ENCODE measurements at places on chromosomes 11 and 22.

GRCh38 chr22:25354456-25354855, 135.0 kb downstream of the CRYBB2 start:
- no peak for DNase-seq

DNA sequence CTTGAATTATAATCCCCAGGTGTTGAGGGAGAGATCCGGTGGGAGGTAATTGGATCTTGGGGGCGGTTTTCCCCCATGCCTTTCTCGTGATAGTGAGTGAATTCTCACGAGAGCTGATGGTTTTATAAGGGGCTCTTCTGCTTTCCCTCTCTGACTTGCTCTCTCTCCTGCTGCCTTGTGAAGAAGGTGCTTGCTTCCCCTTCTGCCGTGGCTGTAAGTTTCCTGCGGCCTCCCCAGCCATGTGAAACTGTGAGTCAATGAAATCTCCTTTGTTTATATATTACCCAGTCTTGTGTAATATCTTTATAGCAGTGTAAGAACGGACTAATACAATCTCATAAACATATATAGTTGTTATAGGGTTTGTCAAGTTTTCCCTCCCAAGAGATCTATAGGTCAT, 32.8 kb downstream of the KCNE3 start:
- no peak for DNase-seq

GRCh38 chr11:64801561-64802369, 1.2 kb downstream of the MAP4K2 start:
- DNase-seq = no peak

DNA sequence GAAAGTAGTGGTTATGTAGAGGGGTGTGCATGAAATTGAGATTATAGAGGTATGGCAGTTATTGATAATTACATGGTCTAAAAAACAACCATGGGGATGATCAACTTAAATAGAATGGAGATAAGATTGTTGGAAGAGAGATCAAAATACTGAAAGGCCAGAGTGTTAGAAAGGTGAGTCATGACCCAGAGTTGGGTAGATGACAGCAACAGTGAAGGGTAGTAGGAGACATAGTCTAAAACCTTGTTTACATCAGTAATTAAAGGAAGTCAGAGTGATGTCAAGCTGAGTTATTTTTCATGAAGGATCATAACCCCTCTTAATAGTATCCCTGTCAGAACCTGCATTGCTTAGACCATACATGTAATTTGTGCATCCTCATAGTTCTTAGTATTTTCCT, 110.9 kb downstream of the ELP4 start:
- DNase-seq = no peak

DNA sequence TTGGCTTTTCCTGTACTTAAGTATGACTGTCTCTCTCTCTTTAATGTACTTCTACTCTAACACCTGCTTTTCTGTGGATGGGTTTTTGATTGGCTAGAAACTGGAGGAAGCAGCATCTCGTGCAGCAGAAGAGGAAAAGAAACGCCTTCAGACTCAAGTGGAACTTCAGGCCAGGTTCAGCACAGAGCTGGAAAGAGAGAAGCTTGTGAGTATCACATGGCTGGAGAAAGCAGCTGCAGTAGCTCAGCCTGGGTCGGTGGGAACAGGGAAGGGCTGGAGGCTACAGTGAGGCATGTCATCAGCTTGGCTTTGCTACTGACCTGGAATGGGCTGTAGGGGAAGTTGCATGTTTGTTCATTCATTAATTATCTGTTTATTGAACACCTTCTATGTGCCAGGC, 74.2 kb downstream of the SWAP70 start:
- DNase-seq = no peak

DNA sequence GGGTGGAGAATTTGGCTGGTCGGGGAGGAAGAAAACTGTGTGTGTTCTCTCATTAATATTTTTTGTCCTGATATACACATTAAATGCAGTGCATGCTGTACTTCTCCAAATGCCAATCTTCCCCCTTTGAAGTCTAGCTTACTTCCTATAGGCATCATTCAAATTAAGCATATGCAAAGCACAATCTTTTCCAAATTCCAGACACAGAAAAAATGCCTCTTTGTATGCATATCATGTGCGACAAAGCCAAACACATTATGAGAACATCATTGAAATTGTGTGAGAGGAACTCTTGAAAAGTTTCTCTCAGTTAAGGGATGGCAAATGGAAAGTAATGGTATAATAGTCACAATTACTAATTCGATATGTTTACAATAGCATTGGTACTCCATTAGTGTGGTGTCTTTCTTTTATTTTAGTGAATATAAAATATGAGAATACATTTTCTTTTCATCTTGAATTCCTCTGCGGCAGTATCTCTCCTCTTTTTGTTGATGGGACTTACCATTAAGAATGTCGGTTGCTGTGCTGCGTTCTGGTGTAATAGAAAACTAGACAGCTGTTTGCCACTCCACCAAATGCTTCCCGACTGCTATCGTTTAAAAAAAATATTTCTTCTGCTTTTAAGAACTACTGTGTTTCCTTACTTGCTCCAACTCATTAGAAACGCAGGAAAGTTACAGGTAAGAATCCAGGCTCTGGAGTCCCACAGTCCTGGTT, 19.3 kb upstream of the NRIP3 start:
- DNase-seq = no peak

GRCh38 chr11:102683277-102683676, 22.3 kb downstream of the MMP27 start:
- no peak for DNase-seq

- no peak for DNase-seq
Observed at GRCh38 chr11:131687291-131688047, 317.1 kb downstream of the NTM start.

DNA sequence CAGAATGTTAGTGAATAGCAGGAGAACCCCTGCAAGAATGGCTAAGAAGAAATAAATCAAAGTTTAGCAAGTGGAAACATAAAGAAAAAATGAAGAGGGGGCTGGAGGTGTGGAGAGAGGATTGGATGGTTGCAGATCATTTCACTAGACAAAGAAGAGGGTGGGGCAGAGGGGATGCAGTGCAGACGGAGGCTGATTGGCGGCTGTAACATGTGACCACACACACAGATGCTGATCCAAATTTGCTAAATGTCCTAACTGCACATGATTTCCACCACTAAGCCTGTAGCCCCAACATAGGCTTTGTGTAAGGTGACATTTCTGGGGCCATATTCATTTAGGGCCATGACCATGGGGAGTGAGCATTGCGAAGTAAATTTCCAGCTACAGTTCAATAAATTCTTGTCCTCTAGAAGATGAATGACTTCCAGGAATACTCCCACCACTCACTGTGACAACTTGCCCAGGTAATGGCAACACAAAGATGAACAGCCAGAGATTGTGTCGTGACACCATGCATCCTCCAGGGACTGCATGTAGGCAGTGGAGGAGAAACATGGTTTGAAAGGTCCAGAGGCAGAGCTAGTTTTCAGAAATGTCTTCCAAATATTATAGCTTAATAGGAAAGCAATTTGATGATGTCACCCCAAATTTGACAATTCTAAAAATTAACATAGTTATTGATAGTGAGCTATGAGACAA, 6.8 kb downstream of the KRTAP5-11 start:
- DNase-seq = no peak

- no peak for DNase-seq
Observed at GRCh38 chr11:114847306-114847975, 169.1 kb downstream of the NXPE2 start.

GRCh38 chr11:124899383-124900145, 1.9 kb upstream of the ROBO4 start:
- DNase-seq = no peak

GRCh38 chr11:1542267-1542666, 29.8 kb downstream of the DUSP8 start:
- DNase-seq = no peak

DNA sequence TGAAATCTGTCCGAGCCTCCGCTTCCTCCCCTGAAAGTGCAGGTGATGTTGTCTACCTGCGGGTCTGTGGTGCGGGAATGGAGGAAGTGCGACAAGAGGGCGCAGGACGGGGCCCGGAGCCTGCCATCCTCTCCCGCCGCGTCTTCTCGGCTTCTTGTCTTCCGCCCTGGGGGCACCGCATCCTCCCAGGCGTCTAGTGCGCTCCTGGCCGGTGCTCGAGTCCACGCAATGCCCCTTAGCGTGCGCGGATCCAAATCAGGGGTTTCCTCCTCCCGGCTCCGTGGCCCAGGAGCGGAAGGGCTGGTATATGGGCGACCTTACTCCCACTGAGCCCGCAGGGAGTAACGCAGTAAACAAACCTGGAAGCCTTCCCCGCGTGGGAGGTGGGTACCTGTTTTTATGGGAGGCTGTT, 405 bp downstream of the SFI1 start:
- peak; percentile 38 for DNase-seq

DNA sequence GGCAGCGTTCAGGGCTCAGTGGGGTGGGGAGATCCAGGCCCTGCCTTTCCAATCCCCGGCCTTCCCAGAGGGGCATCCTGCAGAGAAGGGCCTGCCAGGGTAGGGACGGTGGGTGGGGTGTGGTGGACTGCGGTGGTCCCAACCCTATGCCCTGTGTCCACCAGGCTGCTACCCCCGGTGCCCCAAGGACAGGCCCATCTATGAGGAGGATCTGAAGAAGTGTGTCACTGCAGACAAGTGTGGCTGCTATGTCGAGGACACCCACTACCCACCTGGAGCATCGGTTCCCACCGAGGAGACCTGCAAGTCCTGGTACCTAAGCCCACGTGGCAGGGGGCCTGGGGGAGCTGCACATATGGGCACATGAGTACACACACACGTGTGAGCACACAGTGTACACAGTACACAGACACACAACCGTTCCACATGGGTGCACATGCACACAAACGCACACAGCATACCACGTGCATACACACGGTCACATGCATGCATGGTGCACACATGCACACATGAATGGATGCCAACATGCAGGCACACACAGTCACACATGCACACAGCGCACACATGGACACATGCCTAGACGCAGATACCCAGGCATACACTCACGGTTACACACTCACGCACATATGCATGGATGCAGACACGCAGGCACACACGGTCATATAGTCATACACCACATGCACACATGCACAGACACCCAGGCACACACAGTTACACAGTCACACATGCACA, 16.1 kb downstream of the MUC2 start:
- no peak for DNase-seq

DNA sequence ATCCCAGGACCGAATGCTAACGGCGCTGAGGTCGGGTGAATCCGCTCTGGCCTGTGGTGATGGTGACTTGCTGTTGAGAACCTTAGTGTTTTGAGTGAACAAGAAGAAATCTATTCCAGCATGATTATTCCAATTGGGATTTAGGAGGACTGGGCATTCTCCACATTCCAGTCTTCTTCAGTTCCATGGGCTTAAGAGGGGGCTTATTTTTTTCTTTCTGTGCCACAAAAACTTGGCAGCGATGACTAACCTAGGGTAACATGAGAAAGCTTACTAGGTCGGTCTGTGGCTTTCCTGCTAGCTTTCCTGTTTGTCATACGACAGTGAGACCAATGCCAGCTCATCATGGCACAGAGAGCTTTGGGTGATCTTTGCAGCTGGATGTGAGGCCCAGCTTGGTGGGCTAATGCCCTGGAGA, 62.9 kb upstream of the ATXN10 start:
- DNase-seq = no peak

DNA sequence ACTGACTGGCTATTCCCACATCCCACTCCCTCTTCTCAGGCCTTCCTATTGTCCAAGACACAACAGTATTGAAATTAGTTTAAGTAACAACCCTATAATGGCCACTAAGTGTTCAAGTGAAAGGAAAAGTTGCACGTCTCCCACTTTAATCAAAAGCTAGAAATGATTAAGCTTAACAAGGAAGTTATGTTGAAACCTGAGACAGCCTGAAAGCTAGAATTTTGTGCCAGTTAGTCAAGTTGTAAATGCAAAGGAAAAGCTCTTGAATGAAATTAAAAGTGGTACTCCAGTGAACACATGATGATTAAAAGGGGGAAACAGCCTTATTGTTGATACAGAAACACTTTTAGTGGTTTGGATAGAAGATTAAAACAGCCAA, 332.7 kb downstream of the CASP12 start:
- no peak for DNase-seq
